LNCaP clone FGC (cell line): ENCODE measurements at places on chromosomes 2 and 18.

DNA sequence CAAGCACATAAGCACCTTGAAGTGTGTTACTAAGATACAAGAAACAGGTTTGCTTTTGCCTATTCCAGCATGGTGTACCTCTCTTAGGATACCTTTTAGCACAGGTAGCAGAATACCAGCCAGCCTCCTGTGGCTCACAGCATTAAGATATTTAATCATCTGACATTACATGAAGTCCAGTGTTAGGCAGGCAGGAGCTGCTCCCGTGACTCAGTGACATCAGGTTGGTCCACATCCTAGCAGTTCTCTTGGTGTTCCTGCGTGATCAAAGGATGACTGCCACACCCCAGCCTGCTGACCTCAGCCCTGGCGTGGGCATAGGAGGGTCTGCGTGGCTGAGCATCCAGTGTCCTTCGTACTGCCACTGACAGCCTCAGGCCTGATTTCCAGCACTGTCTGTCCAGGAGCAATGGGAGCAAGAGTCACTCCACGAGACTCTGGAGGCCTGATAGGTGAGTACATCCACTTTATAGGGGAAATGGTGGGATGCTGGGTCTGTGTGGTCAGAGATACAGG lies 3.6 kb upstream of the DTYMK start:
- no peak for DNase-seq

GRCh38 chr2:159516241-159516758 lies 100.0 kb downstream of the BAZ2B start:
- DNase-seq: peak; percentile 82

- DNase-seq: no peak
These were observed 46.8 kb downstream of the LIPG start for GRCh38 chr18:49608366-49609255.

GRCh38 chr2:18153741-18154140 lies 275.3 kb downstream of the KCNS3 start:
- no peak for DNase-seq

GRCh38 chr2:125746321-125747164 lies 909.4 kb upstream of the GYPC start:
- no peak for DNase-seq

DNA sequence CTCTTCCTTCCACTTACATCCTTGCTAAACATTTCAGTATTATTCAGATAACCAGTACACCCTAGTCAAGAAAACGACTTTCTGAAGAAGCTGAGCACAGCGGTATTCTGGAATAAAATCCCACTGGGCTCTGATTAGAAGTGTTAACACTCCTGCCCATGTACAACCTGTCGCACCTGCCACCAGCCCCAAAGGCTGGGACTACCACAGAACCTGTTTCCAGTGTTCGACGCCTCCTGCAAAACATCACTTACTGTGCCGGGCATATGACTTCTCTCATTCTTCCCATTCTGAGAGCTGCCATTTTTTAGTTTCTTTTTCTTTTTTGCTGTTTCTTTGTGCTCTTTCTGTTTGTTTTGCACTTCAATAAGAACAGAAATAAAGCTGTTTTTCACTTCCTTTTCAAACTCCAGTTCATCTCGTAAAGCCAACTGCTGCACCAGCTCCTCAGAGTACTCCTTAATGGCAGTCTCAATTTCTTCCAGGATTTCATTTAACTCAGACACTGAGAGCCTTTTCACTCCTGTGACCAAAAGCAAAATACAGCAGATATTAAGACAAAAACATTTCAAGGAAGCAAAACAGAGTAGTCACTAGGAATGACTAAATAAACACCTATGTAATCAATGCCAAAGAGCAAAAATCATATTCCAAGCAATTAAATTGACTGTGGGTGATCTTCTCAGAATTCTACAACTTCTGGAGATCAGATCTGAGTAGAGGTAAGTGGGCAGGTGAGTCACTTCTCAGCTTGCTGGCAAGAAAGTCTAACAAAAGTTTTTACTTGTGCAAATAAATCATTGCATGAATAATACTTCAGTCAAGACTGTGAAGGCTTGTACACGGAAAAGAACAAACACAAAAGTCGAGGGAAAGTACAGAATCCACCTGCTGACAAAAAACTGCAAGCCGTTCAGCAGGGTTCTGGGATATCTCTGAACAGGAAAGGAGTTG lies 19.3 kb downstream of the FEZ2 start:
- DNase-seq: peak; percentile 33

- no peak for DNase-seq
These were observed 33.2 kb upstream of the NCOA1 start for GRCh38 chr2:24457696-24458386.

GRCh38 chr18:3691705-3692104 lies 241.7 kb downstream of the TGIF1 start:
- DNase-seq: no peak

DNA sequence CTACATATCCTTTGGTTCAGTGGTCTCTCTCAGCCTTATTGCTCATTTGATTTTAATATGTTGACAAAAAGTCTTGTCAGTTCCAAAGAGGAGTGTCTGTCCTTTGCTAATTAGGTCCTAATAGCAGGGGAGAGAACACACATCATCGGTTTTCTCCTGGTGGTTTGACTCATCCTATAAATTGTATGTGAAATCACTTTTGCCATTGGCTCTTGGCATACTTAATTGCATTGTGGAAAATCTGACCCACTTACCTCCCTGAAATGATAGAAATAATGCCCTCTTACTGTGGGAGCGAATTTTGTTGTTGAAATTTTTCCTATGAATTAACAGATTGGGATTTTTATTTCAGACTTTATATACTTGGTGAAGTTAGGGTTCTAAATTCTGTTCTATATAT lies 58.3 kb downstream of the MTCL1 start:
- no peak for DNase-seq

GRCh38 chr18:42632801-42633200 lies 482.7 kb downstream of the RIT2 start:
- DNase-seq: no peak

DNA sequence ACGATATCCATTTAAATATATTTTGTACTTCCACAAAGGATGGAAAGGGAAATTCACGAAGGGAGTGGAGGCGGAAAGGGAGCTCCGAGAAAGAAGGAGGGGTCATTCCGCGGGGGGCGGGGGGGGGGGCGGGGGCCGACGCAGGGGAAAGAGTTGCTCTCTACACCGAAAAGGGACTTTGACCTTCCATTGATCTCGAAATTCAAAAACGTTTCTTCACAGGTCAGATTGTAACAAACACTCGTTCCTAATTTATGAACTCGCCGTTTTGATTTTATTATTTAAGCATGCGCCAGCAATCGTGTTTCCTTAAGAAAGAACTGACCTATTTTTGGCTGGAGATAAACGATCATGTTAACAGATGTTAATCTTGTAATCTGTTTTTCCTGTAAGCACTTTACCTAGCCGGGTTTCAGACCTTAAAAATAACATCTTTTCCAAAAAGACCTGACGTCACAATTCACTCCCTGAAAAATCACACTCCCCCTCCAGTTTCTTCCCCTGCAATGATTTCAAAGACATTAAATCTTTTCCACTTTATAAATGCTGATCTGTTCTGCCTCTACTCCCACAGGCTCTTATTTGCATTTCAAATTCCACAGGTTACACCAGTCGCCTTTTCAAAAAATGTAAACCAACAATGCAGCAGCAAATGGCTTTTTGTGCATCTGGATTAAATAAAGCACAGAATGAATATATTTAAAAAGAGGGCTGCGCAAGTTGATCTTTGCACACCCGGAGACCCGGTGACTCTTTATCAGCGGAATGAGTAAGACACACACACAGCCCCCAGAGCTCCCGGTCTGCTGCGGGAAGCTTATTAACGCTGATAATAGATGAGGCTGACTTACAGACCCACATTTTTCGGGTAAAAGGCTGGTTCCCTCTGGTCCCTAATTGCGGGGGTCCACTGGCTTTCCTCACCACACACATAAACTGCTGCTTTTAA lies 1.6 kb downstream of the ZNF516 start:
- no peak for DNase-seq

DNA sequence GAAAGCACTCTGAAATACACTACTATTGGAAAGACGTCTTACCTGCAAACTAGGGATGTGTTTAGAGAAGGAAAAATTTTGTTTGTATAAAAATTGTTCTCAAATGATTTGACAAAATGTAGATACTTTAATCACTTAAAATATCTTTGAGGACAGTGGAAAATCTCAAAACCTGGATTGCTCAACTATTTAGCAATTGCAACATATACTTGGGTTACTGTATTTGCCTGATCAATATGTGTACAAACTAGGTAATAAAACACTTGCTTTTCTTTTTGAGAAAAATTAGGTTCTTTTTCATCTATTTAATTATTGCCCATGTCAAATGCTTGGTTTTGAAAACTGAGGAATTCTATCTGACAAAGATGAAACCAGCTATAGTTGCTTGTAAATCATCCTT lies 60.9 kb downstream of the CPS1 start:
- DNase-seq: no peak

DNA sequence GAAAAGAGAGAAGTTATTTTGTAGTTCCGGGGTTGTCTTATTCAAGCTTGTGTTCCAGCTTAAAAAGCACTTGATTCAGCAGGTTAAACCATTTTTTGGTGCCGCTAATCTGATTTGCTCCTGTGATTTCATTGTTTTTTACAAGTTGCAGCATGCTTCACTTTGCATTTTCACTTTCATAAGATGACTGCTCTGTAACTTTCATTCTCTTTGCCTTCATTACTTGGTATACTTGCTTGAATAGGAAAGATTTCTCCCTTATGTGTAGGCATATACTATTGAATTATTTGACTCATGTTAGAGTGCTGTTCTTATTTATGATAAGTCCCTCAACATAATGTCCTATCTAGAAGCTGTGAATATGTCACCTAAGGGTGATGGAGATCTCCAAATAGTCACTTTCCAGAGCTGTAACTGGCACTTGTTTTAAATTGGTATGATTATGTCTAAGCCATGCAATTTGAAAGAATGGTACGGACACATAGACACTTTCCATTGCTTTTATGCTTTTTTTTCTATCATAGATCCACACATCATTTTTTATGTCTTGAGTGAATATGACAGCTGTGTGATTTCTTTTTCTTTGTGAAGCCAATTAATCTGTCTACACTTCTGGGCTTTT lies 254.5 kb downstream of the DSEL start:
- DNase-seq: no peak

DNA sequence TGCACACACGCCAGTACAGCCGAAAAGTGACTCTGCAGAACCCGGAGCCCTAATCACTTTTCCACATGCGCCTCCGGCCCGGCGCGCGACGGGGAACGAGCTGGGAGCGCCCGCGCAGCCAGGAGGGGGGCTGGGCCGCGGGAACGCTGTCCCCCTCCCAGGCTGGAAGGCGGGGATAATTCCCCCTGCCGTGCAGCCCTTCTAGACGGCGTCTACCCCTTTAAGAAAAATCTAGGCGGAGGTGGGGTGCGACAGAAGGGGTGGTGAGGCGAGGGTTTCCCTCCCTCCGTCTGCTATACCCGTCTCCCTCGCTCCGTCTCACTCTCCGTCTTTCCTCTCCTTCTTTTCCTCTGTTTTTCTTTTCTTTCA lies 2.4 kb downstream of the CYP26B1 start:
- no peak for DNase-seq

DNA sequence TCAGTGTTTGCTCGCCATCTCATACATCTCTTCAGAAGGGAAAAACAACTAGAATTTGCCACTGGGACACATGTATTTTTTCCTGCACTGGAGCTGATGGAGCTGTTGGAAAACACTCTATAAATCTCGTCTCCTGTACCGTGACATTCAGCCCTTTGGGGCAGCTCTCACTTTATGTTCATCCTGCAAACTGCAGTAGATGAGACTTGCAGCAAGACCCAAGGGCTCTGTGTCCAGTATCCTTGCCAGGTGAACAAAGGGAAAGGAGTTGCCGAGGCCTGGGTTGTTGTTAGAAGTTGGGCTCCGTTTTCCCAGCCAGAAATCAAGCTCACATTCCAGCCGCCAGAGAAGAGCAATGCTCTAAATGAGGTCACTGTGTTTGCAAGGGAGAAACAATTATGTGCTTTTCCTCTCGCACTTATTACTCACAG lies 285.1 kb downstream of the SLC4A3 start:
- no peak for DNase-seq

DNA sequence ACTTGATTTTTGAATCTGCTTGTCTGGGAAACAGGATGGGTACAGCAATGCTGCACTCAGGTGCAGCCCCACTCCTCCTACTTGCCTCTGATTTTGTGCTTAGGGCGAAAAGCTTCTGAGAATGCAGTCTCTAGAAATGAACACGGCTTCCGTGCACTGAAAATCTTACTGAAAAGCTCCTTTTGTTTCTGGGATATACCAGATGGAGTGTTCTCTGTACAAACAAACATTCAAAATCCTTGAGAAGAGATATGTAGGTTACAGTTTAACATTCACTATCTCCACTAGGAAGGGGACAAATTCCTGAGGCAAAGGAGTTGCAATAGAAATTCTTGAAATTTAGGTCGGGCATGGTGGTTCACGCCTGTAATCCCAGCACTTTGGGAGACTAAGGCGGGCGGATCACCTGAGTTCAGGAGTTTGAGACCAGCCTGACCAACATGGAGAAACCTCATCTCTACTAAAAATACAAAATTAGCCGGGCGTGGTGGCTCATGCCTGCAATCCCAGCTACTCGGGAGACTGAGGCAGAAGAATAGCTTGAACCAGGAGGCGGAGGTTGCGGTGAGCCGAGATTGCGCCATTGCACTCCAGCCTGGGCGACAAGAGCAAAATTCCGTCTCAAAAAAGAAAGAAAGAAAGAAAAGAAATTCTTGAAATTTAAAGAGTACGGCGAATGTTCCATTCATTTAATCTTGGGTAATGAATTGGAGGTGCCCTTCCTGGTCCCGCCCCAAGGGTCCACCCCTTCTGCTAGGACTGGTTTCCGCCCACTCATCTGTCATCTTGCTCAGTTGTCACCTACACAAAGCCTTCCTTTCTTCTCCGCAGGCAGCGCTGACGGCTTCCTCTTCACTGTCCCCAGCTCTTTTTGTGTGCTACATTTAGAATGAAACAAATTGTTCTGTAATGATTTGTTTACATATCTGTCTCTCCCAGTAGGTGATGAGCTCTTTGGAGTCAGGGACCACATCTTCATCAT lies 92.4 kb downstream of the SOCS6 start:
- no peak for DNase-seq

DNA sequence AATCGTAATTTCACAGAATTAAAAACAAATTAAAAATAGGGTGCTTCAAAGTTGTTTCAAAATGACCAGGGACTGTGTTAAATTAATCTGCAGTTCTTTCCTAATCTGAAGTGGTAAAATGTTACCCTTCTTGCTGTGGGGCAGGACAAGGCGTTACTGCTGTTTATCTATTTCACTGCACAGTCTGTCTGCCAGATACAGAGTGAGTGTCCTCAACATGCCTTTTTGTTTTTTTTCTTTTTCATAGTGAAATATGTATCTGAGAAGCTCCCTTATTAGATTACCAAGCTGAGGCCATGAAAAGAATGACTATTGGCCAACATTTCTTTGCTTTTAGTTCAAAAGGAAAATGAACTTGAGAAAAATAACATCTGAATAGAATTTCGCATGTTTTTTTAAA lies 38.0 kb downstream of the KCTD1 start:
- no peak for DNase-seq

- no peak for DNase-seq
These were observed 18.0 kb downstream of the TWIST2 start for GRCh38 chr2:238865744-238866355.

GRCh38 chr2:187134306-187134705 lies 285.3 kb upstream of the ZSWIM2 start:
- DNase-seq: no peak
